ENCODE measurements at places on chromosomes 11 and 22.

- no peak for DNase-seq
These were observed 10.8 kb downstream of the TTLL12 start for GRCh38 chr22:43176090-43176489.

GRCh38 chr11:64443001-64443400 is 84.0 kb downstream of the RPS6KA4 start:
- no peak for DNase-seq

DNA sequence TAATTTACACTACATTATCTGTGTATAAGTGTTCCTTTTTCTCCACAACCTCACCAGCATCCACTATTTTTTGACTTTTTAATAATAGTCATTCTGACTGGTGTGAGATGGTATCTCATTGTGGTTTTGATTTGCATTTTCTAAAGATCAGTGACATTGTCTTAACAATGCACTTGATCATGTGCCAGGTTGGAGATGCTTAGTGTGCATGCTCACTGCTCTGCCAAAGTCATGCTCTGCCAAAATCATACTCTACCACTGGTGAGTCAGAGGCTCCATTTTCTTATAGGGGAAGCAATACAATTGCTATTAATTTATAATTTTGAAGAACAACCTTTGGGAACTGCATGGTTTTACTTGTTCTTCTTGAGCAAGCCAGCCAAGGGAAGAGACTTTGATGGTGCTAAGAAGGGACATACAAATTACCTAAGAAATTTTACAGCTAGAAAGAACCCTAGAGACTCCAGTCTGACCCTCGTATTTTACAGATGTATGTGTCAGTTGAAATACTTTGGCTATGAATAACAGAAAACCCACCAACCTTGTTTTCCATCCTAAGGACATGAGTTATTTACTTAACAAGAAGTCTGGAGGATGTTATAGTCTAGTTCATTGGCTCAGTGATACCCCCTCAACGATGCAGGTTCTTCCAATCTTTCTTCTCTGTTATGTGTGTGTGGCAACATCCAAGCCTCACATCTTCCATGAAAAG is 368.9 kb downstream of the DDX10 start:
- DNase-seq, result no peak

- no peak for DNase-seq
These were observed 23.3 kb upstream of the PLEKHB1 start for GRCh38 chr11:73622926-73623593.

DNA sequence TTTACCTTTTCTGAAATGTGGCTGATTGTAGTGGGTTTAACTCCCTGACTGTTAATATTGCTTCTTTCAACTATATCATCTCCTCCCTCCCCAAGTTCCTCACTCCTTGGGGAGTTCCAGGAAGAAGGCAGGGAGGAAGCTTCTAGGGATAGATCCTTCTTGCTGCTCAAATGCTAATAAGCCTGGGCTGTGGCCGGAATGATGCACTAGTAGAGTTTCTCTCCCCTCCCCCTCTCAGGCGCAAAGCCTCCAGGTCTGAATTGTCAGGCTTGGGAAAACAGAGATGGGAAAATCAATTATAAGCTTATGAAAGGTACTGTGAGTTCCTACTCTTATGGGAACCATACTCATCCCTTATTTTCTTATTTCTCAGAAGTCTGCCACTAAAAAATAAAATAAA is 30.8 kb downstream of the FEZ1 start:
- DNase-seq, result no peak

DNA sequence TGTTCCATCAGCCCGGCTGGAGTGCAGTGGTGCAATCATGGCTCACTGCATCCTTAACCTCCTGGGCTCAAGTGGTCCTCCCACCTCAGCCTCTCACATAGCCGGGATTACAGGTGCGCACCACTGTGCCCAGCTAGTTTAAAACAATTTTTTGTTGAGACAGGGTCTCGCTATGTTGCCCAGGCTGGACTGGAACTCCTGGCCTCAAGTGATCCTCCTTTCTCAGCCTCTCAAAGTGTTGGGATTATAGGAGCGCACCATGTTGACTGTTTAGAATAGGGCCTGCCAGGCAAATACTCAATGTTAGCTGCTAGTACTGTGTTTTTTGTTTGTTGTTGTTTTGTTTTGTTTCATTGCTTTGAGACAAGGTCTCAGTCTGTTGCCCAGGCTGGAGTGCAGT is 66.4 kb downstream of the ARHGAP8 start:
- DNase-seq, result no peak

DNA sequence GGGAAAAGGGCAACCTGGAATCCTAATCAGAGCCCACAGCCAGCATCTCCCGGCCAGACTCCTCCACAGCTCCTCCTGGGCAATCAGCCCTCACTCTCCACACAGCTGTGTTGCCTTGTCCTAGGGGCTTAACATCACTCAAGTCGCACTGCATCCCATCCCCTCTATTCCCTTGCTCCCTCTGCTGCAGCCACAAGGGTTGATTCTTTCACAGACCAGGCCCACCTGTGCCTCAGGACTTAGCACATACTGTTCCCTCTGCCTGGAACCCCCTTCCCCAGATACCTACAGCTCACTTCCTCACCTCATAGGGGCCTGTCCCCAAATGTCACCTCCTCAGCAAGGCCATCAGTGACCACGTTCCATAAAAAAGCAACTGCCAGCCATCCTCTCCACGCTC is 18.4 kb downstream of the SPATA19 start:
- DNase-seq, result no peak

DNA sequence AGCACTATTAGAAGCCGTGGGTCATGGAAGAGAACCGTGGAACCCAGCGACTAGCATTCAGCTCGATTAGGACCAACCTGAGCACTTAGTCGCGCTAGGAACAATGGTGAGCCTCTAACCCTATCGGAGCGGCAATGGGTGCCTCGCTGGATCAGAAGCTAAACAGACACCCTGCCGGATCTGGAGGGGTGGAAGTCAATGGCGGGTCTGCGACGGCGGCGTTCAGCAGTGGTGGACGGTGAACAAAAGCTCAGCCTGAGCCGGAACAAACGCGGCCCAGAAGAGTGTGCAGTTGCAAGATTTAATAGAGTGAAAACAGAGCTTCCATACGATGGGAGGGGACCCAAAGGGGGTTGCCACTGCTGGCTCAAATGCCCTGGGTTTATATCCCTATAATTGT is 391.8 kb upstream of the DDI1 start:
- no peak for DNase-seq

DNA sequence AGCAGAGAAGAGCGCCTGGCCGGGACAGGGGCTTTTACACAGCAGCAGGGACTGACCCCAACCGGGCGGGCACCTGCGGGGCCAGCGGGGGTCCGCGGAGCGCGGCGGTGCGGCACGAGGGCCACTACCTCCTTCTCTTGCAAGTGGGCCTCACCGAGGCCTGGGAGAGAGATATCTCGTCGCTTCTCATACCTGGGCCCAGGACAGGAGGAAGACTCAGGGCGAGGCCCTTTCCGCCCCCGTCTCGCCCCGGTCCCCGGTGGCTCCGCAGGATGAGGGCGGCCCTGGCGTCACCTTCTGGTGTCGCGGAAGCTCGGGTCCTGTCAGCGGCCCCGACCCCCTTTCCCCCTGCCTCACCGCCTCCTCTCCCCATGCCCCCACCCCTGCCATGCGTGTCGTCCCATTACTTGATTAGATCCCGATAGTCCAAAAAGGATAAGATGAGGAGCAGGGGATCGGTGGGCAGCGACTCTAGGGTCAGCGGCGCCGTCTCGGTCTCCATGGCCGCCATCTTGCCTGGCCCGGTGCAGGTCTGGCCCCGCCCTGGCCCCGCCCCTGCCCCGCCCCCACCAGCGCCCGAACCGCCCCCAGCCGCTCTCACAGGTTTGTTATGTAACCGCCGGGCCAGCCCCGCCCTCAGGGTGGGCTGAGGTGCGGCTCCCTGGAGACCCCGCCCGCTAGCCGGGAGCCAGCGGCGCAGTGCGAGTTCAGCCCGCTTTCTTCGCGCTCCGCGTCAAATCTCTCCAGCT is at the start of gene FBXO3:
TSS of gene FBXO3 (minus strand) at position 534 of the 749 bp plus-strand sequence. CDS start at position 511, 23 bp downstream.
- peak; percentile 71 for DNase-seq

- DNase-seq, result no peak
These were observed 62.3 kb upstream of the SCUBE2 start for GRCh38 chr11:9153651-9154050.

GRCh38 chr11:135008001-135008405 is 596.0 kb upstream of the B3GAT1 start:
- no peak for DNase-seq

- DNase-seq, result no peak
These were observed 110.7 kb downstream of the ZBTB16 start for GRCh38 chr11:114170226-114170625.

DNA sequence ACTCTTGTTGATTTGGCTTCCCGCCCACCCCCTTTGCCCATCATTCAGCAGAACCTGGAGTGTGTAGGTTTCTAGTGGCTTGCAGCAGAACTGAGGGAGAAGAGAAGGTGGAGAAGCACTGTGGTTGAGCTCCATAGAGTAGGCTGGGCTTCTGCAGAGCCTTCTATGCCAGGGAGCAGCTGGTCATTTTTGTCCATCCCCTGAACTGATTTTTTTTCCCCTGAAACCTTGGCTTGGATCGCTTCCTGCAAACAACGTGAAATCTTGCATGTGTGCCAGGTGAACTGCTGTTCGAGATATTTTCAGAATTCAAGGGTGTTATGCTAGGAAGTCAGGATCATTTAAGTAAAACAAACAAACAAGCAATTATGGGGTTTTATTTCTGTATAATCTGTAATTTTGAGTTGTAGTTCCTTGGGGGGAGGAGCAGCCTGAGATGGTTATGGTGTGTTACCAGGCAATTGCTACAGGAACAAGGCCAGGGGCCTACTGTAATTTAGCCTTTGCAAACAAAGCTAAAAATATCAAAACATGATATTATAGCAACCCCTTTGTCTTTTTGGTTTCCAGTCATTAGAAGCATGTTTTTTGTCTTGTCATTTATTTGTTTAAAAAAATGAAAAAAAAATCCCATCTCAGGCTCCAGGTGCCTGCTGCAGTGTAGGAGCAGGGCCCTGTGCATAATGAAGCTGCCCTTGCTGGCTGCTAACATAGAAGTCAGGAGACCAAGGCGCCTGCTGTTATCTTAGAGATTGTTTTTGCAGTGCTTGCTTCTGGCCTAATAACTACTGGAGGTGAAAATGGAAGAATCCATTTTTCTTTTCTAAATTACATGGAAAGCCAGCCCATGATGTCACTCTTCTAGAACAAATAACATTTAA is 152.4 kb upstream of the TTC12 start:
- DNase-seq, result no peak

DNA sequence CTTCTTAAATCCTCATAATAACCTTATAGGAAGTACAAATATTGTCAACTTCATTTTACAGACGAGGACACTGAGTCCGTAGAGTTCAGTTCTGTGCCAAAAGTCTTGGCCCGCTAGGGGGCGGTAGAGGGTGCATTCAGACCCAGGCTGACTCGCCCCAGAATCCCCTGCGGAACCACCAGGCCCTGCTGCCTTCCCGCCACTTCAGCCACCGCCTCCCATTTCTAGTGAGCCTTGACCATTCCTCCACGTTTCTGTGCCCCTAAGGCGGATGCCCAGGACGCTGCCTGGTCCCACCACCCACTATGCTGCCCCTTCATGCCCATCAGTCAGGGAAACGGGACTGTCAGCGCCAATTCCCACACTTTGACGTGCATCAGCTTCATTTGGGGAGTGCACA is 19.1 kb downstream of the SYT13 start:
- DNase-seq, result no peak

DNA sequence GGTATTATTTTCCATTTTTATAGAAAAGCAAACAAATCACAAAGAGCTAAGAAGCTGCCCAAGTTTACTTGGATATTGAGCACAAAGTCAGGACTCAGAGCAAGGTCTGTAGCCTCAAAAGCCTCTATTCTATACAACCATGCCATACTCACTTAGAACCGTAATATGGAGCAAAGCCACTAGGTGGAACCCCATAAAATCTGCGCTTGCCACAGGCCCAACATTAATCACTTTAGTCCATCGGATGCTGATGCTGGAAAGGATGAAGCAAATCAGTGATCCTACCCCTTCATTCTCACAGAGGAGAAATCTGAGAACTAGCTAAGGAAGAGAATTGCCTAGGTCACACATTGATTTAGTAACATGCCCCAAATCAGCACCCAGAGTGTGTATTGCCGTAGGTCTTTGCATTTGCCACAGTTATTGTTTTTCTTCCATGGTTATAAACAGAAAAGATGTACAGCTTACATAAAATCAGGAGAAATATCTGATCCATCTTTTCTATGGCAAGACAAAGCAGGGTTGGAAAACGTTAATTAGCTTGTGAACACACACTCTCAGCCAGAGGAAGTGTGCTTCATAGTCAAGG is 56.7 kb upstream of the RAB38 start:
- DNase-seq, result peak; percentile 43

DNA sequence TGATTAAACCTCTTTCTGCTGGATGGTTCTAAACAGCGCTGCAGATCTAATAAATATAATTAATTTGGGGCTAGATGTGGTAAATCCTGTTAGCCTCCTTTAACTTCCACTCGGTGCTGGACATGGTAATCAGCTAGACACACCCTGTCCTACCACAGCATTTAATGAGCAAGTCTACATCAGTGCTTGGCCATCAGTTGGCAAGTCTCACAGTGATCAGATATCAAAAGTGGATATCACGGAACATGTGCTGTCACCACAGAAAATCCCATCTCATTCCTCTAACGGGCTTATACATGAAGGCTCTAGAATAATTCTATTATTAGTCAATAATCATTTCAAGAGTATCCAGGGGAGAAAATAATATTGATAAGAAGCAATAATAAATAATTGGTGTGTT is 5.6 kb upstream of the USP28 start:
- DNase-seq, result no peak

- DNase-seq, result no peak
These were observed 243.7 kb downstream of the KIRREL3 start for GRCh38 chr11:126756855-126757254.

GRCh38 chr22:17232406-17232805 is 13.2 kb upstream of the ADA2 start:
- no peak for DNase-seq

GRCh38 chr11:116733969-116734508 is 38.7 kb downstream of the BUD13 start:
- DNase-seq, result peak; percentile 67

- peak; percentile 99 for DNase-seq
These were observed 203.5 kb upstream of the MTNR1B start for GRCh38 chr11:92765965-92766371.

- no peak for DNase-seq
These were observed 27.8 kb upstream of the SLC25A1 start for GRCh38 chr22:19206287-19206686.

DNA sequence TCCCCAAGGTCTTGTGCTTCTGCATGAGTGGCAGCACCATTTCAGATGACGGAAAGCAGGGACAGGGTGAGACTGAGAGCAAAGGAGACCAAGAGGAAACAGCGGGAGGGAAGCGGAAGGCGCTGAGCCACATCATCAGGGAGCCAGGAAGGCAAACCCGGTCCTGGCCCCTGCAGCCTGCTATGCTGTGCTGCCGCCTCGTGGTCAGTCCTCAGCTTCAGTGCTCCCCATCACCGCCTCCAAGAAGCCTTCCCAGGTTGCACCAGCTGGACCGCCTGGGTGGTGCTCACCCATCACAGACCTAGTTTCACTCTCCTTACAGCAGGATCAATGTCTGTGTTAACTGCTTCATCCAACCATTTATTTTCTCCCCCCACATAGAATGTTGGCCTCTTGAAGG is 73.0 kb upstream of the PHF21B start:
- no peak for DNase-seq
